ENCODE measurements at places on chromosomes 4 and X.
A peak's percentile ranks its signal among the peaks of the same experiment; 100 is the strongest.

- no peak for DNase-seq
Measured at GRCh38 chr4:89929425-89930159, 34.9 kb downstream of the MMRN1 start.

DNA sequence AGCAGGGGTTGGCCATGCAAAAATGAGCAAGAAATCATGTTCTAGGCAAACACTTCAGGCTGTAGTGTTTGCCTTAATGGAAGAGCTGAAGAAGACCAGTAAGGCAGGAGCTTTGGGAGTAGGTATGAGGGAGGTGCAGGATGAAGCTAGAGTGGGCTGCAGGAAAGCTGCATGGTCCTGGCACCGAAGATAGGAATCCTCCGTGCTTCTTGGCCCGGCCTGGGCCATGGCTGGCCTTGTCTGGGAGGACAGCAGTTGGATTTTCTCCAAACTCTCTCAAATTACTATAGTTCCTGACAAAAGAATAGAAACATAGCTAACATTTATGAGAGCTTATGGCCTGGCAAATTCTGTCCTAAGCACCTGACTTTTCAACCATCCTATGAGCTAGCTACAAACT, 116.5 kb downstream of the UCHL1 start:
- DNase-seq: no peak

DNA sequence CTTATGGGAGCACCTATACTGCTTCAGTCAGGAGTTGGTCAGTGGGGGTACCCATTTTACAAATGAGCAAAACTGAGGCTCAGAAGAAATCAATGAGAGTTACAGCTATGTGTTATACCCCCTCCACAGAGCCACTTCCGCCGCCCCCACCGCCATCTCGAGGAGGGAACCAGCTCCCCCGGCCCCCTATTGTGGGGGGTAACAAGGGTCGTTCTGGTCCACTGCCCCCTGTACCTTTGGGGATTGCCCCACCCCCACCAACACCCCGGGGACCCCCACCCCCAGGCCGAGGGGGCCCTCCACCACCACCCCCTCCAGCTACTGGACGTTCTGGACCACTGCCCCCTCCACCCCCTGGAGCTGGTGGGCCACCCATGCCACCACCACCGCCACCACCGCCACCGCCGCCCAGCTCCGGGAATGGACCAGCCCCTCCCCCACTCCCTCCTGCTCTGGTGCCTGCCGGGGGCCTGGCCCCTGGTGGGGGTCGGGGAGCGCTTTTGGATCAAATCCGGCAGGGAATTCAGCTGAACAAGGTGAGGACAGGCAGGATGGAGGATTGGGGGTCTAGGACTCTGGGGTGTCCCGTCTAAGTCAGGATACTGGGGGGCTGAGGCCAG, 5.0 kb downstream of the WAS start:
- no peak for DNase-seq

- DNase-seq: no peak
Measured at GRCh38 chrX:54640103-54640690, 110.2 kb downstream of the GNL3L start.

- no peak for DNase-seq
Measured at GRCh38 chr4:6893449-6894085, 16.1 kb upstream of the TBC1D14 start.

DNA sequence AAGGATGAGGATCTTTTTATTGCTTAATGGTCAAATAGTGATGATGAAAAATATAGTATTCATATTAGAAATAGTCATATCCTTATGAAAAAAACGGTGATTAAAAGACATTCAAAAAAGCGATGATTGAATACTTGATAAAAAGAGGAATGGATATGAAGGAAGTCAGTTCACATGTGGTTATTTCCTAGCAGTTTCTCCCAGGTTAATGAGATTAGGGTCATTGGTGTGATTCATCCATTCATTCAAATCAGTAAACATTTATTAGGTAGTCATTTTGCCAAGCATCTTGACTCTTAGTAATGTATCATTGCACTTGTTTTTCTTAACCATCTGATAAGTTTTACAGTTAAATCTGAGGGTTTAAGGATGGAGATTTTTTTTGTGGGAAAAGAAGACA, 294.1 kb downstream of the ARHGAP24 start:
- DNase-seq: no peak

DNA sequence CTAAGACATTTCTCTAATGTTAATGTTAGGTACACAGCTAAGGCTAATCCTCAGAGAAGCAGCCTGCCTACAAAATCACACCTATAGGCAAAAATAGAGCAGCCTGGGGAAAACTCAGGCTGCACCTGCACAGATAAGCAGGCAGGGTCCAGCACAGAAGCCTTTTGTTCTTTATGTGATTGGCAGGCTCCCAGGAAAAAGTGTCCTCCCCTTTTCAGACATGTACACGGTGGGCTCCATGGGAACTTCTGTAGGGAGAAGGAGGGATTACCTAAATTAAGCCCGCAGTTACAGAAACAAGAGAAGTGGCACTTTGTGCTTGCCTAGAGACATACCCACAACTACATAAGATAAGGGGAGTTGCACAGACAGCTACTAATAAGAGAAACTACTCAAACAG, 4.0 kb upstream of the HSPA4L start:
- DNase-seq: no peak

GRCh38 chr4:16227462-16227868, 1.2 kb upstream of the TAPT1 start:
- DNase-seq: peak; percentile 60

GRCh38 chrX:150506020-150506419, 62.4 kb upstream of the MTM1 start:
- DNase-seq: no peak

DNA sequence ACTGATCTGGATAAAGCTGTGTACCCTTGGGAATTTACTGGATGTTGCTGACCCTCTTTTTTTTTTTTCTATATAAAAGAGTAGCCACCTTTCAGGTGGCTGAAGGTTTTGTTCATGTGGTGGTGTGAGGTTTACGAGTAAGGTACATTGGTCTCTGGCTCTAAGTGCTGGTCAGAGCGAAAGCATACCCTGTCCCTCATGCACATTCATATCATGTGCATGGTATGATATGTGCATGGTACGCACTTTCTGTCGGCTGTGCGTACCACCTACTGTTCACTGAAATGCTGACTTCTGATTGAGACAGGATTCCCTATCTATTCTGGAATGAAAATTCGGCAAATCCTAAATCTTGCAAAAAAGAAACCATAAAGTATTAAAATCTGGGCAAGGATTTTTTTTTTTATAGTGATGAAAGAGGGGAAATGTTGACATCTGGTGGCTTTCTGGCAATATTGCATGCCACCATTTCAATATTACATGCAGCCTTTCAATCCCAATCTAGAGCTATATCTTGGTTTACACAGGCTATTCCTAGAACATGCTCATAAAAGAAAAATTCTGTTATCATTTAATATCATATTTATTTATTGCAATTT, 32.8 kb downstream of the FAM149A start:
- peak; percentile 27 for DNase-seq

GRCh38 chrX:44330227-44330626, 13.2 kb downstream of the EFHC2 start:
- no peak for DNase-seq

- DNase-seq: no peak
Measured at GRCh38 chr4:185080545-185080944, 62.3 kb downstream of the HELT start.

DNA sequence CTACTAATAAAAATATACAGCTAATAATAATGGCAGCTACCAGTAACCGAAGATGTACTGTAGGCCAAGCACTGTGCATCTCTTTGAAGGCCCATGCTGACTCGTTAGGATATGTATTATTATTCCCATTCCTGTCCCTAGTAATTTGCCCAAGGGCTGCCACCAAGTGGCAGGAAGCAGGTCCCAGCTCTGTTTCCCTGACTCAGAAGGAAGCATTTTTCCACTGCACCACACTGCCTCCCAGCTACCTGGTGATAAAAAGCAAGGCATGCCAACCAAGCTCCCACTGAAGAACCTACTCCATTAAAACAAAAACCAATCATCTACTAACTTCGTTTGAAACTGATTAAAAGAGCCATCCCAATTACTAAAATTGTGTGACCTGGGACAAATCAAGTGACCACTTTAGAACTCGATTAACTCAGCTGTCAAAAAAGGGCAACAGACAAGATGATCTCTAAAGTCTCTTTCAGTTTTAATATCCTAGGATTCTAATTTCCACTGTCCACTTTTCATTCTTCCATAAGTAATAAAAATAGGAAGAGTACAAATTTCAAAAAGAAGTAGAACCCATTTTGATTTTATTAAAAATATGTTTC, 24.3 kb upstream of the PGM2 start:
- DNase-seq: no peak

GRCh38 chr4:13087041-13087440, 397.1 kb downstream of the RAB28 start:
- DNase-seq: no peak

- DNase-seq: no peak
Measured at GRCh38 chr4:14908635-14909034, 93.6 kb upstream of the CPEB2 start.

DNA sequence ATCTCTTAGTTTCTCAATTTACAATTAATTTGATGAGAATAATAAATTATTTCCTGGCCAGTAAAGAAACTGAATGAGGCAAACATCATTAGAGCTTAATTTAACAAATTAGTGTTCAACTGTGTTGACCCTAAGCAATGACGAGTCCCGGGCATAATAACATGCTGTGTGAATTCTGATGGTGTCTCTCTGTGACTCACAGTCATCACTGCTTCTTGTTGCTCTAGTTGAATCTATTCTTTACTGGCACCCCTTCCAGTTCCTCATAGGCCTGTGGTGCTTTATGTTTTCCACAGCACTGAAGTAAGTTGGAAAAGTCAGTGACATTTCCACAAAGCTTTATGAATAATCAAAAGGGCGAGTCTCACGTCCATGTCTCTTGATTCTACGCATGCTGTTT, 57.7 kb upstream of the SLC7A11 start:
- DNase-seq: no peak

Data from mucosa of descending colon (tissue), 3 donors.